Skin of body (tissue), 3 donors: ENCODE measurements at places on chromosomes 6 and 20.

DNA sequence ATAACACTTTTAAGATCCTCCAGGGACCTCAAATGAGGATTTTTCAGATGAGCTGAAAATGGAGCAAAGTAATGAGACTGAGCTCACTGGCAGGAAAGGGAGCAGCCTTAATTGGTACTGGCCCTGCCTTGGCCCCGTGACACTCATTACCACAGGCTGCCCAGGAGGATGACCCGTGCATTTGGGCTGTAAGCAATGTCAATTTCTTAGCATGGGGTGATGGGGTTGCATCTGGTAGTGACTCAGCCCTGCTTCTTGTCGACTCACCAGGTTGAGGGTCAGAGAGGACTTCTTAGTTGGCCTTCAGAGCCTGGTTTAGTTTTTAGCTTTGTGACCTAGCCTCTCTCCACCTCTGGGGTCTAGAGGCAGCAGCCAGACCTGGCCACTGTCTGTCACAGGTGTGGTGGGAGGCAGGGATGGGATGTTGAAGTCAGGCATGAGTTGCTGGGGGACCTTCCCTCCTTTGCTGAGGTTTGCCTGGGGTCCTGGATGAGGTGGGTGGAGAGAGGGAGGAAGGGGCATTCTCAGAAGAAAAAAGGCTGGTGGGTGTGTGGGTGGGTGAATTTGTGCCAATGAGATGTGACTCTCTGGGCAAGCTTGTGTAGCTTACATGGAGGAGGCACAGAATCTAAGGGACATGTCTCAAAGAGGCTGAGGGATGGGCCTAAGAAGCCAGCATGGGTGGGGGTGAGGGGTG, 25.9 kb upstream of the EPB41L1 start:
- DNase-seq: no peak

- no peak for DNase-seq
Measured at GRCh38 chr20:55174635-55175034, 699.2 kb downstream of the DOK5 start.

DNA sequence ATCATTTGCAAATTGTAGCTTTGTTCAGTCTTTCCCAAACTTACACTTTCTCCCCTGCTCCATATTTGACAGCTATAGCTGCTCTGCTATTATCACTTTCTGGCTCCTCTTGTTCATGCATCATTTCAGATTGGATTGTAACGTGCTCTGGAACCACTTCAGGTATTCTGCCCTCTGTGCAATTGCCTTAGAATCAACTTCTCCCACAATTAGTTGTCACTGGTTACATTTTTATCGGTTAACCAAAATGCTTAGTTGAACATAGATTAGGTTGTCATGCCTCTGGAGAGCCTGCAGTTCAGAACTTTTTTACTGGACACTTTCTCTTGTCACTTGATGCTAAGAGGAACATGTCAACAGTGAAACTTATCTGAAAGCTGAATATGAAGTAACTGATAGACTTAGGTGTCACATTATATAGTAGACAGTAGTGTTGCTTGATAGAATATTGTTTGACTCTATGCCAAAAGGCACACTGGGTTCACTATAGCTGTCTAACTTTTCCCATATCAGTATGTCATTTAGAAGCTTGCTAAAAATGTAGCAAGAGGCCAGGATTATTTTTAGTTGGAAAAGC, 127.7 kb upstream of the PTPRK start:
- DNase-seq: no peak

GRCh38 chr6:24032896-24033688, 92.9 kb upstream of the NRSN1 start:
- DNase-seq: no peak

- no peak for DNase-seq
Measured at GRCh38 chr6:38640216-38640909, 634 bp upstream of the BTBD9 start.

DNA sequence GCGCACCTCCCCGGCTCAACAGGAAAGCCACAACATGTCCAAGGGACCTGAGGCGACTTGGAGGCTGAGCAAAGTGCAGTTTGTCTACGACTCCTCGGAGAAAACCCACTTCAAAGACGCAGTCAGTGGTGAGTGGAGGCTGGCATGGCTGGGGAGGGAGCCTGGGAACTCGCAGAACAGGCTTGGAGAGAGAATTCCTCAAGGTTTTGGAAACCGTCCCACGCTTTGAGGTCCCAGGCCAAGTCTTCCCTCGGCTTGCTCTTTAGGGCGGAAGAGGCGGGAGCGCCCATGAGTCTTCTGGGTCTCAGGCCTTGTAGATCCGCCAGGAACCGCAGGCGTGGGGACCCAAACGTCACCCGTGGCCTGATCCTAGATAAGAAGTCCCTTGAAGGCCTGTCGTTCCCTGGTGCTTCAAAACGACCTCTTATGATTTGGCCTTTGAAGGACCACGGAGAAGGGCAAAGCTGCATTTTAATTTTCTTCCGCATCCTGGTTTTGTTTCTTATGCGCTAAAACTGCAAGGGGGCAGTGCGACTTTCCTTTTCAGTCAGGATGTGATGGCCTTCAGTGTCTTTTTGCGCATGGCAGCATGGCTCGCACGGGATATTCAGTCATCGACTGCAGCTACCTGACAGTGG, 2.0 kb downstream of the LAMP5 start:
- DNase-seq: no peak

- no peak for DNase-seq
Measured at GRCh38 chr6:12422848-12423247, 132.7 kb downstream of the EDN1 start.

- no peak for DNase-seq
Measured at GRCh38 chr6:33861722-33862121, 57.9 kb upstream of the MLN start.

DNA sequence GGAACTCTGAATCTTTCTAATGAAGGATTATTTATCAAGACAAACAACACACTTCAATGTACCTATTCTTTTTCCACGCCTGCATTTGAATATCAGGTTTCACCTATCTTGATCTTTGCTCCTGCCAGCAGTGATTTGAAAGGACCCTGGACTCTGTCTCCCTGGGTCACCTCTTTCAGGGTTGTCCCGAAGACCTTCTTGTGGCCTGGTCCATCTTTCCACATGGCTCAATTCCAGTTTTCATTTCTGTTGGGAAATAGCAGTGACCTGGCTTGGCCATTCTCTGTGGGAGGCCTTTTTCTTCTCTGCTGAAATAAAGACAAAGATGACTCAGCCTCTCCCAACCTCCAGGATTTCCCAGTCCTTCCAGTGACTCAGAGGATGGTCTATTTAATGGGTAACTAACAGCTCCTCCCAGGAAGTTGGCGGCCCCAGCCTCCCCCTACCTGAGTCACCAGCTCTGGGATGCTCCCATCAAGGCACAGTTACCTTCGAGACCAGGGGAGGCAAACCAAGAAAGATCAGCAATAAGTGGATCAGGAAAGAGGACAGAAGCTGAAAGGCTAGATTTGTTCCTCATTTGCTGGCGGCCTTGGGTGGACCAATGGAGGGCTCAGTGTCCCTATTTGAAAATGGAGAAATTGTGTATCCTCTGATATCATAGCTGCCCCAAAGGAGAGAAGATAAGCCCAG, 120.2 kb upstream of the RNF24 start:
- no peak for DNase-seq

DNA sequence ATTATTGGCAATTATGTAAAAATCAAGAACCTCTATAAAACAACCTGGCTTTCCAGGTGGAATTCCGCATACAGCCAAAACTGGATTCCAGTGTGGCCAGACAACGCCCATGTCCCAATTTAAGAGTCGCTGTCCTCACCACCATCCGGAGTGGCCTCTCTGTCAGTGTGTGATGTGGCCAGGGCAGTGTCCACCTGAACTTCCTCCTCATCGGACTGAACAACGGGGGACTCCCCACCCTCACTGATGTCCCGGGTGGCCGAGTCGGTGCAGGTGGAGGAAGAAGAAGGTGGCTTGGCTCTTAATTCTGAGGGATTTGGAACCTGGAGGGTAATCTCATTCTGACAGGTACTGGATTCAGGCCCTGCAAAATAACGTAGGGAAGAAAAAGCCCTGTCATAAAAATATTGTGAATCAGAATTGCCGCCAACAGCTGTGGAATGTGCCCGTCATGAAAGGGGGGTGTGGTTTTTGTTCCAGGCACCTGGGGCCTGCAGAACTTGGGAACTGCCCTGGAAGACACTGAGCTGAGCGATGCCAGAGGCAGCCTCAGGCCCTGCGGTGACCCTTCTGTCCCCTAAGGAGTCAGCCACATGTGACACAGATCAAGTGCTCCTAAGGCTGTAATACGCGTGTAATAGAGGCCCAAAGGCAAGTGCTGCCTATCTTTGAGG, 139.8 kb downstream of the DTNBP1 start:
- DNase-seq: no peak

DNA sequence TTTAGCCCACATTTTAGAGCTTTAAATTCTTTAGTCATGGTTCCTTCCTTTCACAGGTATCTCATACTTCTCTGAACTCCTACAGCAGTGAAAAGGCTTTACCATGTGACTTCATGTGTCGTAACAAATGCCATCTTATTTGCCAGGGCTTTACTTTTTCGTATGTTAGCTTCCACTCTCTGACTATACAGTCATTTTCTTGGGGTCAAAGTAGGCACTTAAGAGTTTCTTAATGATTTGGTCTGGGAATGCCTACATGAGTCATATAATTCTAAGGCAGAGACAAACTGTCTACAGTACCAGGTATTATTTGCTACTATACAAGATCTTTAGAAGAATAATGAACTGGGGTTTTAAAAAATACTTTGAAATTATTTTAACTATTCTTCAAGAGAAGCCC, 15.0 kb downstream of the RAB23 start:
- no peak for DNase-seq

GRCh38 chr6:14035071-14035847, 82.3 kb upstream of the CD83 start:
- DNase-seq: no peak
